ENCODE measurements at places on chromosomes 5 and 9.

DNA sequence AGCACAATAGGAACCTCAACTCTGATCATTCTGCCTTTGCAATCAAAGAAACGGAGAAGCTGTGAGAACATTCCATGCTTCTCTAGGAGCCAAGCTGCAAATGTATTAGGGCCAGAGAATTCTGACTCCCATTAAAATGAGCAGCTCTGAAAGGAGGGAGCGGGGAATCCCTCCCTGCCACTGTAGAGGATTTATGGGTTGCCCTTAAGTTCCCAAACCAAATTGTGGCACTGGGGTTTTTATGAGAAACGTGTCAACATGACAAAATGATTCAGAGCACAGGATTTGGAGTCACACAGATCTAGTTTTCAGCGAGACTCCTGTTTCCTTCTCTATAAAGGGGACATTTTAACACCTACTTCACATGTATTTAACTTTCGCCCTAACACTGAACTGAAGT, 1.8 kb downstream of the IL6ST start:
- DNase-seq: no peak

GRCh38 chr5:139094154-139095131, 103.7 kb downstream of the SIL1 start:
- DNase-seq: no peak

- DNase-seq: no peak
These were observed 252.5 kb downstream of the NTRK2 start for GRCh38 chr9:84922051-84922450.

GRCh38 chr9:131739133-131739958, 530 bp downstream of the RAPGEF1 start:
- DNase-seq: no peak

GRCh38 chr5:62282064-62282463, 23.9 kb upstream of the KIF2A start:
- no peak for DNase-seq

- DNase-seq: no peak
These were observed 21.3 kb downstream of the SH3PXD2B start for GRCh38 chr5:172433071-172433470.

DNA sequence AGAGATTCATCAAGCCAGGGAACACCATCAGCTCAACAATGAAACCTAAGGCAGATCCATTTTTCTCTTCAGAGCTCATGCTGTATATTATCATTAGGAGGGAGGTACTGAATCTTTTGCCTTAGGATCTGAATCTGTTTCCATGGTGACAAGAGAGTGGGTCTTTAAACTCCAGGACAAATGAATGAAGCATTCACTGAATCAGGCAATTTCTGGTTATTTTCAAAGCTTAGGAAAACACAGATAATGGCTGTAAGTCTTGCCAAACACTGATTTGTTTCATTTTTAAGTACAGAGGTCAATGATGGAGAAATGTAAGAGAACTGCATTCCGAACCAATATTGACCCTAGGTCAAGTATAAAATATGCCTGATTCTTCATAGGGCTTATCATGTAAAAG, 84.9 kb downstream of the GNA14 start:
- DNase-seq: no peak

GRCh38 chr5:32278406-32278805, 34.3 kb downstream of the MTMR12 start:
- DNase-seq: no peak

DNA sequence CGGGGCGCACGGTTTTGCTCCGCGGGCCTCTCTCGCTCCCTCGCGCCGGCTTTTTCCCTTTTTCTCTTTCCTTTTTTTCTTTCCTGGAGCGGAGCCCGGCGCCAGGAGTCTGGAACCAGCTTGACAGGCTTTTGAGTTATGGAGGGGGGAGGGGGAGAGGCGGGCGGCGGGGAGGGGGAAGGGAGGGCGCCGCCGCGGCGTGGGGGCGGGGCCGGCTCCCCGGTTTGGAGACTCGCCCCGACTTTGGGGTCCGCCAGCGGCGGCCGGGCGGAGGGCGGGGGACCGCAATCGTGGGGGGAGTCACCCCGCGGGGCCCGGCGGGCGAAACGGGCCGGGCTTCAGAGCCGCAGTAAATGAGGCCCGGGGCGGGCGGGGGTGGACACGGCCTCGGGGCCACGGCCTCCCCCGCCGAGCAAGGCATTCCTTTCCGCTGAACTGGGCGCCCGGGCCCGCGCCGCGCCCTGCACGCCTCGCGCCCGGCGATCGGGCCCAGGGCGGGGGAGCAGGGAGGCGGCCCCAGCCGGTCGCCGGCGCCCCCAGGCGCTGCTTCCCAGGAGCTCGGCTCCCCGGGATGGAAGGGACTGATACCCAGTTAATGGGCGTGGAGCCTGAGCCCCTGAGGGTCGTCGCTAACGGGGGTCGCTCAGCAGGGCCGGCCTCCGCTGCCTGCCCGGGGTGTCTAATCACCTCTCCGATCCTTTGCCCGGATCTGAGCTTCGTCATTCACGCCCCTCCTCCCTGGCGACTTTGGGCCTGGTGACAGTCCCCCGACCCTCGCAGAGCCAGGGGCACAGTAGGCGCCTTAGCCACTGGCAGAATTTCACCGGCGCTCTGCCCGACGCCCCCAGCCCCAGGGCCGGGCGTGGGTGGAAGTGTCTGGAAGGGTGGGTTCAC, 138.1 kb downstream of the C9orf50 start:
- no peak for DNase-seq

- no peak for DNase-seq
These were observed 54.2 kb downstream of the WHRN start for GRCh38 chr9:114450833-114451706.

All from stimulated activated CD8-positive, alpha-beta memory T cell treated with anti-CD3 and anti-CD28 coated beads, Interleukin-4, amount 100 ng/mL, for 1 hour (primary cell).